NCI-H460 (cell line): ENCODE measurements at places on chromosomes 2 and 18. TPM values are rescaled to one million over a fixed set of nuclear protein-coding genes. Genes with fewer than 3 reads are reported as not detected.

NAT8 gene
- not detected in 2 replicates for total RNA-seq

LRRC30 gene
- not detected in 2 replicates for total RNA-seq

FAM161A gene
- total RNA-seq = 6.5 and 8.4 TPM in 2 replicates

ATP9B gene
- 10.2 and 12.4 TPM in 2 replicates for total RNA-seq

C1QL2 gene
- not detected in 2 replicates for total RNA-seq

ASB18 gene
- total RNA-seq = not detected in 2 replicates

SDC1 gene
- 27.3 and 31.7 TPM in 2 replicates for total RNA-seq

ADD2 gene
- total RNA-seq = 23.1 and 29.8 TPM in 2 replicates

TRMT61B gene
- total RNA-seq = 22.4 and 29.4 TPM in 2 replicates

MYOM1 gene
- total RNA-seq = 0.10 and 0.32 TPM in 2 replicates

PFN4 gene
- 0.77 and 1.6 TPM in 2 replicates for total RNA-seq

CFC1 gene
- not detected in 2 replicates for total RNA-seq

CLEC4F gene
- total RNA-seq = not detected in 2 replicates
